Activated effector memory CD4-positive, alpha-beta T cell treated with Interleukin-2 at 50 U/mL for 16 hours (primary cell): ENCODE measurements at places on chromosomes 1 and 21.
A peak's percentile ranks its signal among the peaks of the same experiment; 100 is the strongest.

DNA sequence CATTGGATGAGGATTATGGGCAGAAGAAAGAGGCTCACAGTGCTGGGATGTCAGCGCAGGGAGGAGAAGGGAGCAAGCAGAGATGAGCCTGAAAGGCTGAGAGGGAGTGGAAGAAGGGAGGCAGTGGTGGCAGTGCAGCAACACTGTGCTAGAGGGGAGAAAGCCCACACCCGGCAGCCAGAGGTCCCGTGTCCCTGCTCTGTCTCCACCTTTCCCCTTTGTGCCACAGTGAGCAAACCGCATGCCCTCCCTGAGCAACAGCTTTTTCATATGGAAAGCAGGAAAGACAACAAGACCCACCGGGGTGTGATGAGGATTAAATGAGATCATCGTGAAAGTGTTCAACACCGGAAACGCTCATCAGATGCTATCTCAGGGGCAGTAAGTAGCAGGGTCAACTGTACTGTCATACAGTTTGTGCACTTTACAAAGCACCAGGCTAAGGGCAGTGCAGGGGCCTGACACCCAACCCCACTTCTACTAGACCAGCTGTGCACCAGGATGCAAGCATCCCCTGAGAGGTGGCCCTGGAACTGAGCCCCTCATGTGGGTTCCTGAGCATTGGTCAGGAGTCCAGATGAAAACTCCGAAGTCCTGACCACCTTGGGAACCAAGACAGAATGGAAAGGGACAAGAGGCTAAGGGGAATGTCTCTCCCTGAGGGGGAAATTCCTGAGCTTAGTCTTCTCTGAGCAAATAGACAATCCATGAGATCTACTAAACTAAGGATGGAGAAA is 9.1 kb downstream of the NHLH1 start:
- DNase-seq: no peak

- DNase-seq: no peak
Observed at GRCh38 chr1:23533246-23534023, 2.4 kb upstream of the E2F2 start.

- no peak for DNase-seq
Observed at GRCh38 chr1:201448990-201449389, 20.0 kb downstream of the PHLDA3 start.

GRCh38 chr1:9150582-9151327 is 21.9 kb upstream of the GPR157 start:
- DNase-seq: no peak

- DNase-seq: no peak
Observed at GRCh38 chr1:38581396-38581795, 278.2 kb downstream of the RRAGC start.

DNA sequence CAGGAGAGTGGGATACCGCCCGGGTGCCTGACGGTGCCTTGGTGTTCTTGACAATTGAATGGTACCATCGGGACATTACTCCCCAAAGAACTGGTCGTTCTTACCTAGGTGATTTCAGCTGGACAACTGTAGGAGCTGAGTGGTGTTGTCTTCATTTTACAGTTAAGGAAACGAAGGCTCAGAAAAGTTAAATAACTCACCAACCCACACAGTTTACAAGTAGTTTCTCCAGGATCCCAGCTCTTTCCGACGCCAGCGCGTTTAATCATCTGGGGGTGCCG is 1.6 kb downstream of the PIK3CD start:
- DNase-seq: no peak

DNA sequence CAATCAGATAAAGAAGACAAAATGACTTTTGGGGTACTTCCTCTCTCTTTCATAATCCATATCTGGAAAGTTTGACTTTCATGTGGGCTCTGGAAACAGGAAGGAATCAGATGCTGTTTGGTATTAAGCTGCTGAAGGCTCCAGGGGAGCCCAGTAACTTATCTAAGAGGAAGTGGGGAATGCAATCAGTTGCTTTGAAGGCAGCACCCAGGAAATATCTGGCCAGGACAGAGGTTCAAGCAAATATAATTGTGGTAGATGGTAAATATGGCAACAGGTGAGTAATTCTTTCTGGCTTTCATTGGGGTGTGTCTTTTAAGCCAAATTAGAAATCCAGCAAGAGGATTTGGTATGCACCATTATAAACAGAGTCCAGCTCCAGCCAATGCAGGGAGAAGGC is 44.4 kb downstream of the COLGALT2 start:
- DNase-seq: no peak

DNA sequence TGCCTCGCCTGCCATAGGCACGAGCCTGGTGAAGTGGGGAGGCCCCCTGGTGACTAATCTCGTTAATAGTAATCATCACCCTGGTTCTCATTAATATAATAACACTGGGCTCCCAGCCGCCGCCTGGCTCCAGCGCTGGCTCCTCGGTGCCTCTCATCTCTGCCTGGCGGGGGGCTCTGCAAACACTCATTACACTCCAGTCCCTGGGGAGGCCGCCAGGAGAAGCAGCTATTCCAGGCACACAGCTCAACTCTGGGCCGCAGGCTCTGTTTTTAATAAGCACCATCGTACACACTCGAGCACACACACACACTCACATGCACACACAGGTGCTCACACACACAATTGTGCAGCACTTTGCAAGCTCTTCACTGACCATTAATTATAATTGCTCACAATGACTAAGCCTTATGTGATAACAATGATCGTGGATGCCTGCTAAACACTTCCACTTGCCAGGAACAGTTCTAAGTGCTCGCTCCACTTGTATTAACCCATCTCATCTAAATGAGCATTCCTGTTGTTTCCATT is 52.2 kb downstream of the SDC3 start:
- DNase-seq: no peak

GRCh38 chr1:68232289-68233148 is at the start of gene WLS:
WLS (minus strand) TSS chr1:68232523; CDS start chr1:68232299, 224 bp downstream.
- no peak for DNase-seq

DNA sequence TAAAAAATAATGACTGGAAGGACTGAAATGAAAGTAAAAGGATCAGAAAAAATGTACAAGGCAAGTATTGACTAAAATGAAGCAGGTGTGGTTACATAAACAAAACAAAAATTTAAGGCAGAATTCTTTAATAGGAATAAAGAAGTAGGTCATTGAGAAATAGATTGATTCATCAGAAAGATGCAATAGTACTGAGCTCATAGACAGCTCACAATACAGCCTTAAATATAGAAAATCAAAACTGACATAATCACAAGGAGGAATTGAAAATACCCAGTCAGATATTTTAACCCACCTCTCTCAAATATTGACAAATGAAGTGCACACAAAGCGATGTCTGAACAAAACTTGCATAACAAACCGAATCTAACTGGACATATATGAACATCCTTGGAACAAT is 366.8 kb upstream of the DPYD start:
- DNase-seq: no peak

DNA sequence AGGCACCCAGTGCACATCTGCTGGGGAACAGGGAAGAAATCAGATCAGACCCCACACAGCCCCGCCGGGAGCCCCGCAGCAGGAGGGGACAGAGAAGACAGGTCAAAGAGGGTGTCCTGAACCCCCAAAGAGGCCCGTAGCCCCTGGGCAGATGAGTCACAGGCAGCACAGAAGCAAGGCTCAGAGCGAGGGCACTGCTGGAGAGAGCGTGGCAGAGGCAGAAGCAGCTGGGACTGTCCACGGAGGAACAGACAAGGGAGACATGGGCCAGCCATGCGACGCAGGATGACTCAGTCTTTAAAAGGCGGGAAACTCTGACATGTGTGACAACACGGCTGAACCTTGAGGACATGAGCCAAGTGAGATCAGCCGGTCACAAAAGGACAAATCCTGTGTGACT is 14.5 kb upstream of the PRDM16 start:
- DNase-seq: no peak

GRCh38 chr1:109704173-109704572 is 7.9 kb upstream of the GSTM5 start:
- DNase-seq: no peak

DNA sequence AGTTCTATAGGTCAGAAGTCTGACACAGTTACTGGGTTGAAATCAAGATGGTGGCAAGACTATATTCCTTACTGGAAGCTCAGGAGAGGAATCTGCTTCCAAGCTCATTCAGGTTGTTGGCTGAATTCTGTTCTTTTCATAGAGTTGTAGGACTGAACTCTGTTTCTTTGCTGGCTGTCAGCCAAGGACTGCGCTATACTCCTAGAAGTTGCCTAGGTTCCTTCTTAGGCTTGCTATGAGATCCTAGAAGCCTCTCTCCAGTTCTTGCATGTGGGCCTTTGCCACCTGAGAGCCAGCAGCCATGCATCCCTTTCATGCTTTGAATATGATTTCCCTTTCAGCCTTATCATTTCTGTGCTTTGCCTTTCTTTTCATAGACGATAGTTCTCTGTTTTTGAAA is 176.4 kb downstream of the RPS6KC1 start:
- no peak for DNase-seq

DNA sequence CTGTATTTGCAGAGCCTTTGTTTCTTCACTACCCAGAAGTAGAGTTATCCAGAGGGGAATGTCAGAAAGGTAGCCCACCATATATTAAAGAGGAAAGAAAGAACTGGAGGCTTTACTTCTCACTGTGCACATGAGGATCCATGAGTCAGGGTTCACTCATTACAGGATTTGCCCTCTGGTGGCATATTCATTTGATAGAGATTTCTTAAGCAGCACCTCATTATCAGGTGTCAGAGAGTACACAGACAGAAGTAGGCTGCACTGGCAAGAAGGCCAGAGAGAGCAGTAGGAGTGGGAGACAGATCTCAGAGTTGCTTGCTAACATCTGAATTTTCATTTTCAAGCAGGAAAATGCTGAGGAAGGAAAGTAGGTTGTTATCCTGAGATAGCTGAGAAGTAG is 123.8 kb downstream of the PIK3R3 start:
- no peak for DNase-seq

GRCh38 chr1:109634771-109635750 is 15.4 kb downstream of the AMPD2 start:
- peak; percentile 38 for DNase-seq

DNA sequence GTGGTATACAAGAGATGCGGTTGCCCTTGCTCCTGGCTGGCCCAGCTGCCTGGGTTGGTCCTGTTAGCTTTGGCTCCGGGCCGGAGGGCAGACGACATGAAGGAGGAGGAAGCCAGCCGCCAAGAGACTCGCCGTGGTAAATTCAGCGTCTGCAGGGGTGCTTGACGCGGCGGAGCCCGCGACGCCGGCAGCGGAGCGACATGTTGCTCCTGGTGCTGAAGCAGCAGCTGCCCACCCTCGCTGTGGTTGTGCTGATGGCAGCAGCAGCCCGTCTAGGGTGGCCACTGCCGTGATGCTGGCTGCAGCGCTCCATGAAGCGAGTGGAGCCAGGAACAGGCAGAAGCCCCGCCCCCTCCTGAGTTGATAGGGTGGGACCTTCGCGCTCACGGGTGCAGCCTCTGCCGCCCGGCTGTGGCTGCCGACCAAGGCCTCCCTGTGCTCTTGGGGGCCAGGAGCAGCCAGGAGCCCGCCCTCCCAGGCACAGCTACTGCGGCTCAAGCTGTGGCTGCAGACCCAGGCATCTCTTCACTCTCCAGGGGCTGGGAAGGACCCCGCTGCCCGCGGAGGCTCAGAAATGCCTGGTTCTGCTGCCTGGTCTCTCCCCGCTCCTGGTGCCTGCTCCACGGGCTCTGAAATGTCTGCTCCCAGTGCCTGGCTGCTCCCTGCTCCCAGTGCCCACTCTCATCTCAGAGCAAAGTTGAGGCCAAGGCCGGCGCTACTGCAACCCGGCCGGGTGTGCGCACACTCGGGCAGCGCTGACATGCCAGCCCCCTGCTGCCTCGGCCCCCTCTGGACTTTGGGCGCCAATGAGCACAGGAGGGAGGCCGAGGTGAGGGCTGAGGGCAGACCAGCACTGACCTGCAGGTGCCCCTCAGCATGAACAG is 4.4 kb upstream of the ZNF692 start:
- peak; percentile 72 for DNase-seq

DNA sequence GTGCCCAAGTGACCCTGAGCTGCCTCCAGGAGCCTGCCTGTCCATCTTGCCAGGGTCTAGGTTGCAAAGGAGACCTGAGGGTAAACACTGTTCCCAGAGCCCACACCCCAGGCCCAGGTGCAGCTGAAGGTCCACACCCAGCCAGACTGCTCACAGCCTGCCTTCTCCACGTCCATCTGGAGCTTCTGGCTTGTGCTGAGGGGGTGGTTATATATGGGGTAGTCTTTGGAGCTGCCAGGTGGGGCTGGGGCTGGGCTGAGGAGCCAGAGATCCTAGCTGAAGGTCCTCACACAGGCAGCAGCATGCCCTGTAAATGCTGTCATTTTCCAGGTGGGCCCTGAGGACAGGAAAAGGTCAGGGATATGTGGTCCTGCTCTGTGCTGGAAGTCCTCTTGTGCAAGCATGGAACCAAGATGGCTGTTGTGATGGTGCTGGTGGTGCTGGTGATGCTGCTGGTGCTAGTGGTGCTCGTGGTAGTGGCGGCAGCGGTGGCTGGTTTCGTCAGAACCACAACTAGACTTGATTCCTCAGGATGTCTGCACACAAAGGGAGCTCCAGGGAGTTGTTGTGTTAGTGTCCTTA is 182.7 kb downstream of the MATN1 start:
- DNase-seq: no peak

- no peak for DNase-seq
Observed at GRCh38 chr1:201511941-201512539, 5.1 kb upstream of the CSRP1 start.

DNA sequence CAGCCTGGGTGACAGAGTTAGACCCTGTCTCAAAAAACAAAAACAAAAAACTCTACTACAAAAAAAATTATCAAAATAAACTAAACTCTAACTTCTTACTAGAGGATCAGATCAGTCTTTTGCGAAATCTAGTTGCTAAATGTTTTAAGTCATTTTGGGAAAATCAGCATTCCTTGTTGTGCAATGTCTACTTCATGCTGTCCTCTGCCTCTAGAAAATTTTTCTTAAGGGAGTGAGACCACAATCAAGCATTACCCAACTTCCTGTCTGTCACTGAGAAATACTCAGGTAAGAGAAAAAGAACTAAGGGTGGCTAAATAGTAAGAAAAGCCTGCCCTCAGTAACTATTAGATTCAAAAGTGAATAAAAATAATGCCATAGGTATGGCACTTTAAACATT is 67.2 kb upstream of the FOXD3 start:
- no peak for DNase-seq

- DNase-seq: no peak
Observed at GRCh38 chr21:29390778-29391177, 92.1 kb downstream of the BACH1 start.

GRCh38 chr1:51912881-51913280 is 34.4 kb upstream of the NRDC start:
- DNase-seq: no peak

DNA sequence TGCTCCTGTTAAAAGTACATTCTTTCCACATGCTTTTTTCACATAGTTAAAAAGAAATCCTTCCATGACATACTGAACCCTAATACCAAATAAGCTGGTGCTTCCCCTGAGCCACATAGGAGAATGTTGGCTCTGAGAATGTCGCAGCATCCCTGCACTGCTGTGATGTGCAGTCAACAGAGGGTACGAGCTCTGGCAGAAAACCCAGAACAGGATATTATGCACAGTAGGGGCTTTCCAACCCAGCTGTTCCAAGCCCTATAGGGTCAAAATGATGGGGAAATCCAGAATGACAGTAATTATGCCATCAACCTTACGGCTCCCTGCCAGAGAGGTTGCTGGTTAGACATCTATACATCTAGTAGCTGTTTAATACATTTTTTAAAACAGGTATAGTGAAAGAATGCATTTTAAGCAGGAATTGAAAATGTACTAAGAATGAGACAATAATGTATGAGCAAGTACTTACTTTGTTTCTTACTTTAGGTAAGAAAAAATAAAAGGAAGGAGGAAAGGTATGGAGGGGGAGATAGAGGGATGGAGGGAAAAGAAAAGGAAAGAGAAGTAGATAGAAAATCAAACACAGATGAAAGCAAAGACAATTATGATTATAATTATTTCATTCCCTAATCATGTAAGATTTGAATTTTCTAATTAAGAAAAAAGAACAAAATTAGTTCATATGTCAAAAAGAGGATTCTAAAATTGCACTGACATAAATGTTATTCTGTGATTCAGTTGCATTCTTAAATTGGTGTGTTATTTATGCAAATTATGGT is 126.0 kb downstream of the NR5A2 start:
- DNase-seq: no peak
